ENCODE measurements at places on chromosomes 13 and 19.

GRCh38 chr19:47132194-47132852, 1.7 kb downstream of the SAE1 start:
- DNase-seq, result no peak

GRCh38 chr19:9969688-9969975, 33.3 kb upstream of the OLFM2 start:
- DNase-seq, result no peak

GRCh38 chr13:106762708-106763107, 194.8 kb upstream of the ARGLU1 start:
- DNase-seq, result no peak

DNA sequence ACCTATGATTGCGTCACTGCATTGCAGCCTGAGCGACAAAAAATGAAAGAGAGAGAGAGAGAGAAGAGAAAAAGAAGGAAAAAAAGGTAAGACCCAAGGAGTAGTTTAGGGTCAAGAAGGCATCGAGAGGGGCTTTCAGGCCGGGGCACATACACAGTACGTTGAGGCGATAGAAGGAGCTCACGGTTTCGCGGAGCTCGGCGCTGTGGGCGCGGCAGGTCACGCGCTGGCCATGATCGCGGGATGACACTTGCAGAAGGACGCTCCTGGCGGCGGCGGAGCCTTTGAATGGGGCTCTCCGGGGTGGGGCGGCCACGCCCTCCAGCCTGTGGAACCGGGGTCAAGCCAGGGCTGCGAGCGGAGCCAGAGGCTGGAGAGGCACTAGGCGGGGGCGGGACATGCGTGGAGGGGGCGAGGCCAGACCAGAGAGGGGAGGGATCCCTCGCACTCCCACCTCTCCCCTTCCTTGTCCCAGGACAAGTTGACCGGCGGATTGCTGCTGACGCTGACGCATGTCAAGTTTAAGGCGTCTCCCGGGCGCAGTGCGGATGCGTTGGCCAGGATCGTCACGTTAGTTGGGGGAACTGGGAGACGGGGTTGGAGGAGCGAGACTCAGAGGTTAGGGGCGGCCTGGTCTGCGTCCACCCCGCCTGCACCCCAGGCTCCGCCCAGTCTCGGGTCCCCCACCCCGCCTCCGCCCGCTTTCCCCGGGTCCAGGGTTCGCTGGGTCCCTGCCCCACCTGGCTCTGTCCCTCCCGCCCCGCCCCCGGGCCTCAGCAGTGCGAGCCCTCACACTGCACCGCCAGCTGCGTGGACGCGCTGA, 6.9 kb downstream of the NPHS1 start:
- DNase-seq, result no peak

GRCh38 chr19:48246101-48246500, 9.6 kb downstream of the CARD8 start:
- DNase-seq, result no peak

DNA sequence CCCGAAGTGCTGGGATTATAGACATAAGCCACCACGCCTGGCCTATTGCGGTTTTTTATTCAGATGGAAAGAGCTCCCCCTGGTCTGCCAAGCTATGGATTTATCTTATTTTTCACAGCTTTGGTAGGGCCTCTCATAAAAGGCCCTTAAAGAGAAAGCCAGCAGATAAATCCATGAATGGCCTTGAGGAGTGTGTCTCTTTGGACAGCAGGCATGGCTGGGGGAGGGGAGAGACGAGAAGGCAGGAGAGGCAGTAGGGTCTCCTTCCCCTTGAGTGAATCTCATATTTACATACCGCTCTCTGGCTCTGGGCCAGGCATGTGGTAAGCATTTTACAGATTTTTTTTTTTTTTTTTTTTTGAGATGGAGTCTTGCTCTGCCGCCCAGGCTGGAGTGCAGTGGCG, 25.2 kb downstream of the MARK4 start:
- DNase-seq, result no peak

GRCh38 chr13:102838273-102838672, 7.6 kb upstream of the ERCC5 start:
- DNase-seq, result no peak

GRCh38 chr19:38049105-38049649, 142.2 kb downstream of the SIPA1L3 start:
- no peak for DNase-seq

GRCh38 chr13:104961246-104961645, 1574.2 kb downstream of the EFNB2 start:
- DNase-seq, result no peak

DNA sequence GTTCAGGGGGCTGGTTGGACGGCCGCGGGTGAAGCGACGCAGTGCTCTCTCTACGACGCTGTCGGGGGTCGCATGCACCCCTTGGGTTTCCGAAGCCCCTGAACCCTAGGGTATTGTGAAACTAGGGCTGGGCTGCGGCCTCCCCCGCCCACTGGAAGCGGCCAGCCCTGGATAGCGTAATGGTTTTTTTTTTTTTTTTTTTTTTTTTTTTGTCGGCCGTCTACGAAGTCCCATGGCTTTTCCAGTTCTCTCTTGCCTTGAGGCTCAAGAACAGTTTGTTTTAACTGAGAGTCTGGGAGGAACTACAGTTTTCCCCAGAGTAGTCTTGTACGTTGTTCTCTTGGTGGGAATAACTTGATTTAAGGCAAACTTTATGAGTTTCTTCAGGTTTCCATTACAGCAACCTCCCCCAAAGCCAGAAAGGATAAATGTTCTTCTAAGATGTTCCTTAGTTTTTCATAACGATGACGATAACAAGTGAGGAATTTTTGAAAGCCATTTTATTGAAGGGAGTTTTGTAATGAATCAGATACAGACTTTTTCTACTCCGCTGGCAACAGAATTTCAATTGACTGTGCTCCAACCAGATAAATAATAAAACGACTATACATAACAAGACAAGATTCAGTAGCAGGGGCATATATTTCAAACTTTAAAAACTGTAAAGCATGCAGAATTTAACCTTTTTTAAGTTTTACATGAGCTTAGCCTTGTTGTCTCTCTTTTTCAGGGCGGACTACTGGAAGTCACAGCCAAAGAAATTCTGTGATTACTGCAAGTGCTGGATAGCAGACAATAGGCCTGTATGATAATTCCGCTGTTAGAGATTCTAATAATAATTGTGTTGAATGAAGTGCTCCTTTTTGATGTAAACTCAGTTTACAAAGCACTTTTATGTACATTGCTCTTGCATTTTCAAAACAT, 867 bp downstream of the WBP4 start:
- no peak for DNase-seq

DNA sequence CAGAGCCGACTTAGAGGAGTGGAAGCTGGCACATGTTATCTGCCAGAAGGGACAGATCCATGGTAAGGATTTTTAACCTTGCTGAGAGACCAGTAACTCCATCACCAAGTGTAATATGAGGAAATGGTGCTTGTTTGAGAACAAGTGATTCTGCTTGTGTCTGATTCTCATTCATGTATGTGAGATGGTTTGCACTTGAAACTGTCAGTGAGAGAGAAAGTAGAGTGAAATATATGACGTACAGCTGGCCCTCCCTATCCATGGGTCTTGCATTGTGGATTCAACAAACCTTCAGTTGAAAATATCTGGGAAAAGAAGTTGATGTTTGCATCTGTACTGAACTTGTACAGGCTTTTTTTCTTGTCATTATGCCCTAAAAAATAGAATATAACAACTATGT, 2.0 kb upstream of the ZNF461 start:
- no peak for DNase-seq

DNA sequence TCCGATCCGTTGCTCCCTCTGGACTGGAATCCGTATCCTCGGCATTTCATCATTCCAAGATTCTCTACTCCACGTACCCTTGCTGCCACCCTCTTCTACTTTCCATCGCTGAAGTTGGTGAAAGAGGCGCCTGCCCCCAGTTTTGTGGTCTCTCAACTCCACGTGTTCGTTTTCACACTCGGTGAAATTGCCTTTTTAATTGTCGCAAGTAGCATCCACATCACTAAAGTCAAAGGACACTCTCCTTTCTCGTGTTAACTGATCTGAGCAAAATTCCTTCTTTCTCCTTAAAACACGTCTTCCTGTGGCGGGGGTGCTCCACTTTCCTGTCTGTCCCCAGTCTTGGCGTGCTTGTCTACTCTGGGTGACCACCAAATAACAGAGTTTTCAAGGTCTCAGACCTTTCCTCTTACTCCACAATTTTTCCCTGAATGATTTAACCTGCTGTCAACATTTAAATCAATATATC, 1.1 kb upstream of the TMTC4 start:
- no peak for DNase-seq

DNA sequence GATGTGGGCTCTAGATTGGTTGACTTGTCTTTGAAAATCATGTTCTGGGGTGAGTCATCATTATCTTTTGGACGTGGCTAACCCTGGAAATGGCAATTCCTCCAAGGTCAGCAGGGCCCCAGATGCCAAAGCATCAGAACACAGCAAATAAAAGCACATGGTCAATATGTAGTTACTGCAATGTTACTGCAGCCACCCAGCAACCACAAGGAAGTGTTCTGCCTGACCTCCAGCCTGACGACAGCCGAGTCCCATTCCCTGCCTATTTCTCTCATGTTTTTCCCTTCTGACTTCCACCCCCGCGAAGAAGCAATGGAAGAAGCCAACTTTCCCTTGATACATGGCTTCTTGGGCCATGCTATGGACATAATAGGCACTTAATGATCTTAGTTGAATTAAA, 577.9 kb downstream of the IRS2 start:
- no peak for DNase-seq

DNA sequence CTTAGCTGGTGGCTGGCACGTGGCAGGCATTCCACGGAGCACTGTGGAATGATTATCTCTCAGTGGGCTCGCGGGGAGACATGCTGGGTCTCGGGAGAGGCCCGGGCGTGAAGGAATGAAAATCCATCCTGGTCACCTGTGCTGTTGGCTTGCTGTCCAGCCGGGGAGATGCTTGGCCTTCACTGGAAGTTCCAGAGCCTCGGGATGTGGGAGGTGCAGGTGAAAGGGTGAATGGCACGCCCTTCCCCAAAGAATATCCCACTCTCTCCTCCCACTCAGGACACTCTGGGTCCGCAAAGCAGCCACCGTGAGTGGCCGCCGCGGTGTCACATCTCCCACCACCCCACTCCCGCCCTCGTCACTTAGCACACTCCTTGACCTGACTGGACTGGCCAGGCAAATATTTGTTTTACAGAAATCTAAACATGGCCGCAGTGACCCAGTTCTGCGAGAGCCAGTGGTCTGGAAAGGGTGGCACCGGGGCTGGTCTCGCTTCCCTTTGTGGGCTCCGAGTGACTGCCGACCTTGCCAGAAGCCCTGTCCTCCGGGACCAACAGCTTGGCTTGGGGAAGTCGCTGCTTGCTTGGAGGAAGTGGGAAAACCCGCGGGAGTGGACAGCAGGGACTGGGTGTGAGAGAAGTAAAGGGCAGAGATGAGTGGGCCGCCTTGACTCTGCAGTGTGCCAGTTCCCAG, 8.0 kb downstream of the DPP9 start:
- DNase-seq, result no peak

DNA sequence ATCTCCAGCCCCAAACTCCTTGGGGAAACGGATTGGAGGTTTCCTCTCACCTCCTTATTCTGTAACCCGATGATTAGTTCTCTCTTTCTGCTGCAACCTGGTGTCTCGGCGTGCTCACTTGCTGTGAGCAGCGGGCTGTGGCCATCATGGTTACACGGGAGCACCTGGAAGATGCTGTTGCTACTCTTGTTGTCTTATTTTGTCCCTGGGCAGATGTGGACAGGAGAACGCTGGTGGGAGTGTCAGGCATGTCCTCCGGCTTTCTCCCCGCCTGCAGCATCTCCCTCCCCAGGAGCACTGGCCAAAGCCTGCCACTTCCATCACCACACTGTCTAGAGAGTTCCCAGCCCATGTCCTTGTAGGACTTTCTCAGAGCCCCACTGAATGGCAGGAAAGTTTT, 211.8 kb upstream of the ZNF536 start:
- no peak for DNase-seq

DNA sequence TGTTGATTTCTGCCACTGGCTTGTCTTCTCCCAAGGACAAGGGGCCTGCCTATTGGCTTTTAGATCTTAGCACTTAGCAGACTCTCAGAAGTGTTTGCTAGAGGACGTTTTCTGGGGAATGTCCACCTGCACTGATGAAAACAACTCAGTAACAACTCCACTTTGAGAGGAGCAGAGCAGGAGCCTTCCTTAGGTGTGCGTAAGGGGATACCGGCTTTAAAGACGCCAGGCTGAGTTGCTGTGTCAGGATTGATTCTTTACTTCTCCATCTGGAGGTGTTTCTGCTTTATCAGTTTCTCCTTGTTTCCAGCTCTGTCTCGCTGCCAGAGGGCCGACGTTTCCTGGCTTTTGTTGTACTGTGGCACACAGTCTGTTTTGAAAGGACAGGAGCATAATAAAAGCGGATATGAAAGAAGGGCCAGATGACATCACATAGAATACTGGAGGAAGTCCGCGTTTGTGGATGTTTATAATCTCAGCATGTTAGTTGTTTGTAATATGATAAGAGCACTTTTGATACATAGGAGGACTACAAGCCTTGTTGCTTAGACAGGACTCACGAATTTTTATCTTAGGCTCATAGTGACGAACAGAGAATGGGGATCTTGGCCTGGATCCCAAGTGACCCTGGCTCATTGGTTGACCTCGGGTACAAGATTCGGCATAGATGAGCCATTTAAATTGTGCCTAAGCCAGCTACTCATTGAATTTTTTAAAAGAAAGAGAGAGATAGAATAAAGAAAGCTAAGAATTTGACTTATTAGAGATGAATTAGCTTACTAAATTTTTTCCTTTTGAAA, 34.6 kb downstream of the COL4A2 start:
- peak; percentile 68 for DNase-seq

- no peak for DNase-seq
Observed at GRCh38 chr13:43333176-43333575, 309.8 kb downstream of the DNAJC15 start.

DNA sequence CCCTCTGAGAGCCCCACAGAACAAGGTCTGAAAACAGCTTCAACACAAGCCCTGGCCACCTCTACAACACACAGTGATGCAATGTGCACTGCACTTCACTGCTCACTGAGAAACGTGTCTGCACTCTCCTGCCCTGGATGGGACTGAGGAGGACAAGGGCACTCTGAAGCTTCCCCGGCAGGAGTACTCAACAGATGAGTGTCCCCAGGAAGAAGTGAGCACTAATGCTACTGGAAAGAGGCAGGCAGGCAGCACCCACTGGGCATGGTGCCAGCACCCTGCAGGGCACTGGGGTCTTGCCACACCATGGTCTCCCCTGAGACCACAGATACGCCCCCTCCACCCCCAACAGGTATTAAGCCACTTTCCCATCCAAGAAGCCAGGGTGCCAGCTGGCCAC, 17.7 kb upstream of the SLC35E1 start:
- DNase-seq, result no peak

DNA sequence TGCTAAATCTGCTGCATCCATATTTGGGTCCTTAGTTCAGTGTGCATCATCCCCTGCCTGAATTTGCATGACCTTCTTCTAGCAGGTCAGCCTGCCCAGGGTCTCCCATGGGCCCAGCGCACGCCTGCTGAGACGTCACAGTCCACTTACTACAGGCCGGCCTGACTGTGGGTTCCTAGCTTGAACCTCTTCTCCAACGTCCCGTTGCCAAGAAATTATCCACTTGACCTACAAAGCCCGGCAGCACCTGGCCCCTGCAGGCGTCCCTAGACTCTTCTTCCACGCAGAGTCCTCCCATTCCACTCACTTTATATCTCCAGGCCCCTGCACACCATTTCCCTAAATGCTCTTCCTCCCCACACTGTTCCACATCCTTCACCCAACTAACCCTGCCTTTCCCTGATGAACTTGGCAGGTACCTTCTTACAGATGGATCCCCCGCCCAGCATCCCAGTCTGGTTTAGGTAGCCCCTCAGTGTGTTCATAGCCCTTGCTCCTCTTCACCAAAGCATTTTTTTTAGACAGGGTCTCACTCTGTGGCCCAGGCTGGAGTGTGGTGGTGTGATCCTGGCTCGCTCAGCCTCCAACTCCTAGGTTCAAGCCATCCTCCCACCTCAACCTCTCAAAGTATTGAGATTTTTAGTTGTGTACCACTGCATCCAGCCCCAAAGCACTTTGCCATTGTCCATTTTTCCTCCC, 155.0 kb upstream of the SOX1 start:
- no peak for DNase-seq
